Sciatic nerve (tissue), 2 donors: ENCODE measurements at places on chromosomes 13 and 19. TPM values are rescaled to one million over a fixed set of nuclear protein-coding genes. Genes with fewer than 3 reads are reported as not detected.

DNA sequence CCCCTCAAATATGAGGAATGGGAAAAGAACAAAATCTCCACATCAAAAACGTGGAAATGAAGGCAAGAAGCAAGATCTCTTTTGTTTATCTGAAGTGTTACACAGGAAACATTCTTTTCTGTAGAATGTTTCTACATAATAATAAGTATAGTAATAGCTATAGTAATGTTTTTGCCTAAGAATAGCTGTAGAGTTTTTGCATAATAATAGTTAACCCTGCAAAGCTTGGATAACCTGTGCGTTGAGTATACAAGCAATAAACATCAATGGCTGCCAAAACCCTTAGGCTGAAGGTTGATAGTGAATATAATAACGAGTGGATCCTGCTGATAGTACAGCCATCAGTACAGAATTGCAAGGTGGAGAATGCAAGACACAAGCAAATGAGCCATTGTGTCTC is 11.1 kb upstream of the LILRA5 start:
- no peak for DNase-seq

DNA sequence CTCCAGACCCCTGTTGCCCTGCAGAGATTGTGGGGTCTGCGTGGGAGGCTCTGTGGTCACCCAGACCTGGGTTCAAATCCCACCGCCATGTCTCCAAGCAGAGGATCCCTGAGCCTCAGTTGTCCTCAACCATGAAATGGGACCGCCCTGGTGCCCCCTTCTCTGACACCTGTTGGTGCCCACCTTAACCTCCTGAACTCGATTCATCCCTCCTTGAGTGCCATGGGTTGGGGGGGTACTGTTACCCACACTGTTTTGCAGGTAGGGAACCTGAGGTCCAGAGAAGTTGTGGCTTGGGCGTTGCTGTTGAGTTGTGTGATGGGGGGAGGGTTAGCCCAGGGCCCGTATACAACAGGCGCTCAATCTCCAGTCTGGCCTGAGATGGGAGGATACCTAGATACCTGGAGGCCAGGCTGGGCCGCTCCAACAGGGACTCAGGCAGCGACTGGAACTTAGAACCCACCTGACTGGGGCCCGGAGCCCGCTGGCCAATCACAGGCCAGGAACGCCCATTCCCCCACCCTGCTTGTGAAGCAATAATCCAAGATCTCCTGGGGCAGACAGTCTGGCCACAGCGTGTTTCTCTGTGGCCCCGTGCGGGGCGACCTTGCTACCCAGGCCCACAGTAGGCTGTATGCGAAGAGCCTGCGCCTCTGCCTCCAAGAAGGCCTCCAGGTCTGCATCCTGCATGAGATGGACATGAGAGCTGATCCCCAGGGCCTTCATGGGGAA is 2.8 kb downstream of the ARID3A start:
- no peak for DNase-seq

GRCh38 chr19:2544576-2545415 is 68.9 kb downstream of the GADD45B start:
- peak; percentile 59 for DNase-seq

ATP8B3 gene
- 2.3 TPM for total RNA-seq

- no peak for DNase-seq
Observed at GRCh38 chr13:78420814-78421213, 182.5 kb downstream of the POU4F1 start.

ICAM4 gene
- not detected for total RNA-seq
